Fibroblast of skin of abdomen (primary cell): ENCODE measurements at places on chromosomes 12 and 14.

DNA sequence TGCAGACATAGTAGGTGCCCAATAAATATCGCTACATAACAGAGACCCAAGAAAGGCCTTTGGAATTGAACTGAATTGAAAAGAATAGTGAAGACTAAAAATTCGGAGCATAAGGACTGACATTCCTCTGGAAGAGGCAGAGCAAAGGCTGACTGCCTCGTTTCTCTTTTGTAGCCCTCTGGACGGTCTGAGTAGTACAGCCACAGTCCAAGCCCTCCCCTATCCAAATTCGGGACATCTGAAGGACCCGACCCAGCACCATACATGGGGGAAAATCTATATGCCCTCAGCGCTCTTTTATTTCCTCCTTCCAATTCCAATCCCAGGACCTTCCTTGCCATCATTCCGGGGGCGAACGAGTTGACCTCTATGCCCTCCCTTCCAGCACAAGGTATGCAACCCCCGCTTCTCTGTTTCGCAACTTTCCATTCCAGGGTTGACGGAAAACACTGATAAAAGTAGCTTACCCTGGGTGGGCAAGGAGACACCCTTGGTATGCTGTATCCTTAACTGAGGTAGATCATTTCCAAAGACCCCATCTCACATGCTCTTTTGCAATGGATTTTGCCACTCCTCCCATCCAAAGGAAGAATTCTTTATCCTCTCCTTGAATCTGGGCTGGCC is 127.4 kb upstream of the MAP1LC3B2 start:
- no peak for DNase-seq

GRCh38 chr14:104657101-104657524 is 32.3 kb upstream of the INF2 start:
- DNase-seq, result no peak

- DNase-seq, result peak; percentile 76
These were observed 107.1 kb downstream of the DACT1 start for GRCh38 chr14:58744801-58745394.

DNA sequence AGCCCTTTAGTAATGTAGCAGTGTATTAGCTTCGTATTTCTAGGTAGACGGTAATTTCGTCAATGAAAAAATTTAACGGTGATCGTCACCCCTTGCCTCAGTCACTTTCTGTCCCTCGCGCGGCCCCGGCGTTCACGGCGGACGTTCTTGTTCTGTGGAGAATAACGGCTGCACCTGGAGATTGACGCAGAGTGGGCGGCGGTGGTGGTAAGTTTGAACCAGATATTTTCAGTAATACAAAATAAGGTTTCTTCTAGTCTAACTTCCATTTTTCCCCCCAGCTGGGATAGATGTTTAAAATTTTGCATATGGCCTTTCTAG is 341 bp downstream of the ZNF10 start:
- DNase-seq, result no peak

DNA sequence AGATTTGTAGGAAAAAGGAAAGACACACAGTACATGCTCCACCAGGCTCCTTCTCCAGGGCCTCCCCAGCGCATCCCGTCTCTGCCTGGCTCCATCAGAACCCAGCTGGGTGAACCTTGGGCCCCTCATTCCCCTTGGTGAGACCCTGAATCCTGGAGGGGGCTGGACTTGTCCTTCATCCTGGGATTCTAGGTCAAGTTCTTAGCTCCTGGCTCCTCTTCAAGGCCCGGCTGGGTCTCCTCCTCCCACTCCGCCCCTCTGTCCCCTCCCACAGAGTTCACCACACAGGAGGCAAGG is 49.2 kb downstream of the PSMA6 start:
- DNase-seq, result no peak
